ENCODE measurements at places on chromosomes 7 and 10. TPM values are rescaled to one million over a fixed set of nuclear protein-coding genes. Genes with fewer than 3 reads are reported as not detected.

GRCh38 chr10:93412801-93413200, 69.3 kb downstream of the MYOF start:
- no peak for DNase-seq

The WNT16 gene
- 0.82 TPM for total RNA-seq

DNA sequence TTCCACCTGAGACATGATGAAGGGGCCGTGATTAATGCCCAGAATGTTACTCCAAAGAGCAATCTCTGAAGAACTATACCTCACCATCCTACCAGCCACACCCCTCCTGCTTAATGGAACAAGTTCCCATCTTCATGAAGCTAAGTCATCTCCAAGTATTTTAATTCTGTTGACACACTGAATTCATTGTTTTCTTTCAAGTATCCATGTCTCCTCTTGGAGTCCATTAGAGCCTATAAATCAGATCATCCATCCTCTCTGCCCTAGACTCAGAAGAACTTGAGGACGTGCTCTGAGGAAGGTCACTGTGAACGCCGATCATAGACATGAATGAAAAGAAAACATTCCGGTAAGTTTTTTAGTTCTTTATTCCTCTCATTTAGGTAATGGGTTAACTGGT, 126.8 kb downstream of the RSU1 start:
- DNase-seq = no peak

- DNase-seq = no peak
These were observed 319.0 kb downstream of the TNS3 start for GRCh38 chr7:47262881-47263280.

DNA sequence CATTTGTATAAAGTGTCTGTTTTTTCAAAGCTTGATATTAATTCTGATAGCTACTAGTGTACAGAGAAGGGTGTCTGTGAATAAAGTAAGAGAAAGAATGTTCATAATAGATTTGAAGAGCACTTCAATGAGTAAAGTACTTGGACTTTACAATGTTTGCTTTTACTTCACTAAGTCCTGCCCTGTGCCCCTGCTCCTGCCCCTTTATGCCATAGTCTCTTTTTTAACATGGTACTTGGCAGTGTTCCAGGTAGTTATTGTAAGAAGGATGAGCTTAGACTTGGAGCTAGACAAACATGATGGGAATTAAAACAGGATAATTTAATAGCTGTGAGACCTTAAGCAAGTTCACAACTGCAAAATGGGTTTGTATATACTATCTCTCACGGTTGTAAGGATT, 41.0 kb downstream of the ZEB1 start:
- DNase-seq = no peak

DNA sequence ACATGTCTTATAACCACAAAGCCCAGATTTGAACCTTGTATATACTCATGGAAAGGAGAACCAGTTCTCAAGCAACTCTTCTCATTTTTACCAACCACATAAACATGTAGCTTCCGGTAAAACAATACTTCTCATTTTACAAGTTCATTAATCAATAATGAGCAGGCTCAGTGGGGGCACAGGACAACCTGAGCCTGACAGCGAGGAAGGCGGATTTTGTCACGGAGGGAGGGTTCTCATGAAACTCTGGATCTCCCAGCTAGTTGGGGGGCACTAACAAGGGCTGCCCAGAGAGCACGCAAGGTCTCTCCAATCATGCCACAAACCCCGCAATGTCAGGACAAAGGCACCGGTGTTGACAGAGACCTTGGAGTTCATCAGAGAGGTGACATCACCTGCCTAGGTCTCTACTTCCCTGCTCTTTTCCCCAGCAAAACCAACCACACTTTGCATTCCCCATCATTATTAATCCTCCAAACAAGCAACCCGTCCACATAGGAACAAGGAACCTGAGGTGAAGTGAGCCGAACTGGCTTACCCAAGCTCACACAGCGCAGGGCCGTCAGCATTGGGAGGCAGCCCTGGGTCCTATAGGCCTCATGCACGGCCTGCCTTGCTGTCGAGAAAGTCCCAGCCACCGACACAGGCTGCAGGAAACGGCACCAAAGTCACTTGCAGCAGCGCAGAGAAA, 192.1 kb upstream of the KLF14 start:
- DNase-seq = no peak

The OSBPL3 gene
- total RNA-seq = 4.5 TPM

DNA sequence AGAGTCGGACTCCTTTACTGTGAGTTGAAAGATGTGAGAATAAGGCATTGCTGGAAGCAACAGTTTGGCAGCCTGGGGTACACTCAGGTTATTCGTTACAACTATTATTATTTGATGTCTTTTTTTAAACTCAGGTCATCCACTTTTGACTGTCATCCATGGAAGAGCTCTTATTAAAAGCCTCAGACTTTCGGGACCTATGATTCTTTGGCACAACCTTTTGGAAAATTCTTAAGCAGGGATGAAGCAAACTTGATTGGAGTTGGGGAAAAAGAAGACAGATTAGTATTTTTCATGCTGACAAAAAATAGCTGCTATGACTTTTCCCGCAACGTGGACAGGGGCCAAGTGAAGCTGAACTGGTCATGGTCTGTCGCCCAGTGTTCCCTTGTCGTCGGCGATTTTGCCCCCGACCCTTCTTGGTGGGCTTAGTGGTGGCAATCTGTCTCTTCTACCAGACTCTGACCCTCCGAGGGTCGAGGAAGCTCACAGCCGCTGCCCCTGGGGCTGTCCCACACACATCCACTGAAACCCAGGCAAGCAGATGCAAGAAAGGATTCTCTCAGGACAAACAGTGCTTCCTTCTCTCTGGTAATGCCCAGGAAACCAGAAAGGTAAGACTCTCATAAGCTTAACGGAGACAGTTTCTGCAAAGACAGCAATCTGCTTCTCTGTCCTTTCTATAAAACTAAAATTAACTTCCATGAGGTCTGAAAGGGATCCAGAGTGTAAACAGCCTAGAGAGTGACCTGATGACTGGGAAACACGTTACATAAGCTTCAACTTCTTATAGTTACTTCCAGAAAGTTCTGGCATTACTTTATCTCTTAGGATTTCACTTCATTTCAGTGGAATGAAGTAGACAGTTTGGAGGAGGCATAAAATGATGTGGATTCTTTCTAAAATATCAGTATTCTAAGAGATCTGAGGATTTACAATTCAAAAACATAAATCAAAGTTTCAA, 1.0 kb downstream of the CPED1 start:
- peak; percentile 10 for DNase-seq

The TMEM229A gene
- 1.2 TPM for total RNA-seq

DNA sequence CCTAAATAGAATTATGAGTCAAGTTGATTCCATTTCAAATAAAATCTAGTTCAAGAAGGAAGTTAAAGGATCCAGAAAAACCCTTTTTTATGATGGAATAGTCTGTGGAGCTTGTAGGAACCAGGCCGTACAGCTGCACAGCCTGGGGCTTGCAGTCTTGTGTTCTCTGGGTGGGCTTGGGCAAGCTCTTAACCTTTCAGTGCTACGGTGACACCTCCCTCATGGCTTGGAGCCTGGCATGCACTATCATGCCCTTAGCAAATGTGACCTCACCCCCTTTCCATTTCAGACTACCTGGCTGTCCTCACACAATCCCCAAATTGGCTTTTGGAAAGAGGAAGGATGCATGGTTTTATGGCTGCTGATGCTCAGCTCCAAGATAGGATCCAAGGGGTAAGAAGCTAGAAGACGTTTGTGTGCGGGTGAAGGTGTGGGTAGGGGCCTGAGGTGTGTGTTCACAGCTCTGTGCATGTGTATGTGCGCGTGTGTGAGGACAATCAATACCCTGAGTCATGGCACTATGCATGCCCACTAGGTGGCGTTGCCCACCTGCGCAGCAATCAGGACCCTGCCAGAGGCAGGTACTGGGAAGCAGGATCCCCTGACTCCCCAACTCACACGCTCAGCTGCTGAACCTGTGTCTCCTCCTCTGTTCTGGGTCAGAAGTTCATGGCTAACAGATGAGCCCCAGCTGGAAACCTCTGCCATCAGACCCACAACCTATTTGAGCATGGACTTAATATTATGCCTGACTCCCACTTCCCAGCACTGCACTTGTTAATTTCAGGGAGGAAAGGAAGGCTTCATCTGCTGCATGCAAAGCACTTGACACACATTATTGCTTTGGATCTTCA, 113.4 kb downstream of the PTPN20 start:
- DNase-seq = peak; percentile 44

Data from frontal cortex (tissue), 4 donors.